Activated T-helper 17 cell treated with anti-CD3 and anti-CD28 coated beads, Interleukin-2, amount 50 U/mL, for 72 hours (primary cell): ENCODE measurements at places on chromosomes 5 and 9. TPM values are rescaled to one million over a fixed set of nuclear protein-coding genes. Genes with fewer than 3 reads are reported as not detected.

Gene IL3
- total RNA-seq = 9.0 TPM

Gene TMC1
- 0.32 TPM for total RNA-seq

Gene FOXD4L3
- total RNA-seq = 0.16 TPM

Gene KIF27
- total RNA-seq = 3.1 TPM

Gene FAM221B
- not detected for total RNA-seq

Gene SLC4A9
- 0.26 TPM for total RNA-seq

Gene MVB12B
- total RNA-seq = 3.9 TPM

Gene NR5A1
- not detected for total RNA-seq

Gene GRHPR
- 47.0 TPM for total RNA-seq

Gene PAEP
- not detected for total RNA-seq

GRCh38 chr5:139389701-139390638, at the start of gene MZB1:
Gene MZB1 (minus strand): TSS chr5:139389913. CDS start chr5:139389856, 57 bp downstream.
- ATAC-seq = peak; percentile 77

GRCh38 chr9:127875306-127875966, 2.0 kb downstream of the AK1 start:
- ATAC-seq = no peak

- no peak for ATAC-seq
Observed at GRCh38 chr5:126104341-126104740, 318.9 kb upstream of the GRAMD2B start.

DNA sequence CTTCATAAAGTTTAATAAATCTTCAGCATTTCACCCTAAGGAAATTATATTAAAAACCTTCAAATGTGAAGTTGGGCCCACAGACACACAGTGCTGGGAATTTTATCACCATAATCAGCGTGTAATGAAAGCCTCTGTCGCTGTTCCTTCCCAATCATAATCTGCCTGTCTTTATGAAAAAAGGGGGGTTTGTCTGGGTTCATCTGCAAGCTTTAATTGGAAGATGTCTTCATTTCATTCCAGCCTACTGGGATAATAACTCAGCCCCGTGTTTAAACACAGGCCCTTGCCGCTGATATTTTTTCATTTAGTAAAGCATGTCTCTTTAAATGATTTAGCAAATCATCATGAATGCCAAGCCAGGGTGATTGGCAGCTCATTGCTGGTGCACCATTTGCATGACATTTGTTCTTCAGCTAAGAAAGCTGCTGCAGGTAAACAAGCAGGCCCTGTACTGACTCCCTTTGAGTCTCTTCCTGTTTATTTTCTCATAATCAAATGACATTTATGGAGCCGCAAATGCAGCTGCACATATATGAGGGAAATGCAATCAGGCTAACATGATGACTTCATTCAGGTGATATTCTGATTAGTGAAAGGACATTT, 362.9 kb upstream of the TLE4 start:
- ATAC-seq = no peak

DNA sequence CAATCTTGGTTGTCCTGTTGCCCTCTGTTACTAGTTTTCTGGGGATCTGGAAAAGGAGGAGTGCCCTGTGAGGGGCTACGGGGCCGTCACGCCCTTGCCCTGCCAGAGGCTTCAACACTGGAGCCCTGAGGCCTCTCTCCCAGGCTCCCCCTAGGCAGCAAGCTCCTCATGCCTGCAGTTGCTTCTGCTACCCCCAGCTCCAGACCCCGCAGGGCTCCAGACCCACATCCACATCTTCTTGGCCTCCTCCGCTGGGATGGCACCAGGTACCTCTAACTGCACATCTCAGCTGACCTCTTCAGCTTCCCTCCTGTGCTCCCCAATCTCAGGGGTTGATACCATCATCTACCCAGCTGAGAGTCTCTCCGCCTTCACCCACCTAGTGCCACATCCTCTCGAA, 116.0 kb downstream of the ZNF354C start:
- no peak for ATAC-seq

GRCh38 chr5:114305402-114306207, 56.3 kb upstream of the KCNN2 start:
- ATAC-seq = no peak

DNA sequence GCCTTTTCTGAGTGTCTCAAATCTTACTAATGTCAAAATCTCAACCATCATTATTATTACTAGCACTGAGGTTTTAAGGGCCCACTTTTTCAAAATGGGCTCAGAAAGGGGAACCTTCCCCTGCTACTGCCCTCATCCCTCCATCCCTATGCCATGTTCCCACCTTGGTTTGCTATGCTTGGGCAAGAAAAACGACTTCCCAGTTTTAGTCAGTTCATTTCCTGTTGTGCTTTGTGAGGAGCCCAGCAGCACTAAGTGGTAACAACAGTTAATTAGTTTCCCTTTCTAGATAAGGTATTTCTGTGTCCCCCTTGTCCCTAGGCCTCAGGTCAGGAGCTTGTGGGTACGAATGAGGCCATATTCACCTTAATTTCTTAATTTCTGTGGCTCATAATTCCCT, 595.2 kb downstream of the RAB3C start:
- ATAC-seq = no peak

GRCh38 chr5:133851521-133851920, 116.9 kb downstream of the C5orf15 start:
- no peak for ATAC-seq

DNA sequence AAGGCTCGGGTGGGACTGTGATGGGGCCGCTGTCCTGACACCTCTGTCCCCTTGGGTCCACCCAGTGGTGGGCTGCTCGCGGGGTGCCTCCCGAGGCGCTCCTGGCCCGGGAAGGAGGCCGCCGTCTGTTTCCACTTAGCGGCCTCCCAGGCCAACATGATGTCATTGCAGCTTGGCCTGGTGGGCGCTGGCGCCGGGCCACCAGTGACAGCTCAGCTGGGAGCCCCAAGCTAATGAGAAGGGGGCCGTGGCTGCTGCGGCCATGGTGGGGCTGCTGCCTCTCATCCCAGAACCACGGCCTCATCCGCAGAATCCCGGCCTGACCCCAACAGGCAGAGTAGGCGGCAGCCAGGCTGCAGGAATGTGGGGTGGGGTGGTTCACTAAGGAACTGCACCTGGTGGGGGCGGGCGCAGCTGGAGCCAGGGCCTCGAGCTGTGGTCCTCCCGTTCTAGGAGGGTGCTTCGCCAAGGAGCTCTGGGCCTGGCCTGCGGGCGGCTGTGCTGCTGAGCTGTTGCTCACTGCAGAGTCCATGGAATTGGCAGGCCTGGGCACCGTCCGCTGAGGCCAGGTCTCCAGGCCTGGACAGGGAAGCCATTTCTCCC, 123.5 kb upstream of the COL5A1 start:
- no peak for ATAC-seq

DNA sequence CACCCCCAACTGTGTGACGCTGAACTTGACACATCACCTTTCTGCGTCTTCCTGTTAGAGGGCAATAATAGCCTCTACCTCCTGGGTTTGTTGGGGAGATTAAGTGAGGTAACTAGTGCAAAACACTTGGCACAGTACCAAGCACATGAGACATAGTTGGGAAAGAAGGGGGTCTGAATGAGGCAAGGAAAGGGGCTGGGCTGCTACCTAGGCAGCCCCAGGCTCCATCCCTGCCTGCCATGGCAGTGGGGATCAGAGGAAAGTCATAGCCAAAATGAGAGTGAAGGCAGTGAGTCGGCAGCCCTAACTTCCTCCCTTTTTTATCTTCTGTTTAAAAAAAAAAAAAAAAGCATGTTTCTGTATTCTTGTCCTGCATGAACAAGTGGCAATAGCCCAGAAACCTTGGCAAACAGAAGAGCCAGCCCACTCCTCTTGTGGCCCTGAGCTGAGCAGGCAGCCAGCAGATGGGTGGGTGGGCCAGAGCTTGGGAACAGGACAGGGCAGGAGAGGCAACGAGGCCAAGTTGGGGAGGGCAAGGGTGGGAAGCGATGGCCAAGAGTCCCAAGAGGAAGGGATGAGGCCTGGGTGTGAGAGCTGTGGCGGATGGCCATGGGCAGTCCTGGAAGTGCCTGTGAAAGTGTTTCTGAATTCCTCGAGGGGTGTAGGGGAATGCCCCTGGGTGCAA, 11.4 kb downstream of the CAMK2A start:
- ATAC-seq = no peak

DNA sequence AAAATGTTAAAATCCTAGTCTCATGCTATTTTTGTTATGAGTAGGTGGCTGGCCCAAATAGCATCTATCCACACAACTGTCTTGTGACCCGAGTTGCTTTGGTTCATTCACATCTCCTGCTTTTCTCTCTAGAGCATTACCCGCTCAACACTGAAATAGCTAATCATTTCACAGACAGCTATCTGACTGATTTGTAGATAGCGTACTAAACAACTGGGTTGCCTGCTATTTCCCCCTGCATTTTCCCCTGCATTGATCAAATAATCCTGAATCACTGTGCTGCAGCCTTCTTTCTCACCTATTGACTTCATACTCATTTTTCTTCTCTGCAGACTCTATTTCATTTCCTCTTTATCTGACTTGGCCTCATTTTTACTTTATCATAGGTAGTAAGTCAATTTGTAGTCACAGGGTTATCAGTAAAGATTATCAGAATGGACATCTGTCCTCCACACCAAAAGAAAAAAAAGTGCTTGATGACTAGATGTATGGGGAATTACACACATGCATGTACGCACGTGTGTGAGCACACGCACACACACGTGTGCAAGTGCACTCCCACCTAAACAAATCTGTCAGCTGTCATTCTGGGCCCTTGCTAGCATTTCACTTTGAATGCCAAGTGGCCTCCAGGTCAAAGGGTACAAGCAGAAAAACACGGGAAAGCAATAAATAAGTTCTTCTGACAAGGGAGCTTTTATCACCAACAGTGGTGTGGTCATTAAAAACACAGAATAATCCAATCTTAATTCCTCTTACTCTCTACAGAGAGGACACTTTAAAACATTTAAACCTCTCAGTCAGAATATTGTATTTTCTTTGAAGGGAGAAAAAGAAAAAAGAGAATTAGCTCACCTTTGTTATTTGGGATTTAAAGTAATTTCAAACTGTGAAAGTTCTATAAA, 501.6 kb downstream of the EFNA5 start:
- ATAC-seq = no peak

- ATAC-seq = peak; percentile 89
Observed at GRCh38 chr9:77433675-77434445, 214.3 kb downstream of the GNA14 start.

DNA sequence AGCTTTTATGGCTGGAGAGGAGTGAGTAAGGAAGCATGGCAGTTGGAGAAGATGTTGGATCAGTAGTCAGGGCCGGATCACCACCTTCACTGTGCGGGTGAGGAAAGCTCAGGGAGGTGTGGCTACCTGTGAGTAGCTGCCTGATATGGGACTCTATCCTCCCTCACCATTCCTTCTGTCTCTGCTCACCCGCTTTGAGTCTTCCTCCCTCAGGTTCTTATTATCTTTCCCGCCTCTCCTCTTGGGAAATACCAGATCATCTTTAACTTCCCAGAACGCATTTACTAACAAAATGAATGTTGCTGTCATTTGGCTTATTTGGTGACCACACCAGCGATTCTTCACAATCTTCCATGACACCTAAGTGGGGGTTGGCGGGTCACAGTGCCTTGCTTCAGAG, 140.7 kb upstream of the GPR151 start:
- ATAC-seq = no peak

DNA sequence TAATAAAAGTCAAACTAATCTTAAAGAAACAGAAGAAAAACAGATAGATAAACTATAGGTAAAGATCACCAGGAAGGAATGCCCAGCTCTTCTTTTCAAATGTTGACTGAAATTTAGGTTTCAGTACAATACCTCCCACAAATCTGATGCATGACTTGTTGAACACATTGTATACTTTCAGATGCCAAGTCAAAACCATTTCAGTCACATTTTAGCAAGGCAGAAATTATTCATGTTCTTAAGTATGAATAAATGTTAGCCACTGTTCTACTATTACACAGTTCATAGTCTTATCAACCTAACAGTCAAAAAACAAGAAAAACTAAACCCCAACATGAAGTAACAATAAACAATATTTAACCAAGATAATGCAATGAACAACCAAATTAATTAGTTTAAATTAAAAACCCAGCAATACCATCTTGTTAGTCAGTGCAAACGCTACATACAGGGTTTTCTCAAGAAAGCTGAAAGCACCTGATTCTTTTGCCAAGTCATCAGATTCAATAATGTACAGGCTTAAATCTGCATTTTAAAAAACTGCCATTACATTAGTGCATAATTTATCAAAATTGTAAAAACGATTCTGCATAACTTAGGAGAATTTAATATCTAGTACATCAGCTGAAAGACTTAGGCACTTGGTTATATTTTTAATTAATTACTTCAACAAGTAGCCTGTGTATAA, 20.0 kb upstream of the PDCL start:
- peak; percentile 75 for ATAC-seq

DNA sequence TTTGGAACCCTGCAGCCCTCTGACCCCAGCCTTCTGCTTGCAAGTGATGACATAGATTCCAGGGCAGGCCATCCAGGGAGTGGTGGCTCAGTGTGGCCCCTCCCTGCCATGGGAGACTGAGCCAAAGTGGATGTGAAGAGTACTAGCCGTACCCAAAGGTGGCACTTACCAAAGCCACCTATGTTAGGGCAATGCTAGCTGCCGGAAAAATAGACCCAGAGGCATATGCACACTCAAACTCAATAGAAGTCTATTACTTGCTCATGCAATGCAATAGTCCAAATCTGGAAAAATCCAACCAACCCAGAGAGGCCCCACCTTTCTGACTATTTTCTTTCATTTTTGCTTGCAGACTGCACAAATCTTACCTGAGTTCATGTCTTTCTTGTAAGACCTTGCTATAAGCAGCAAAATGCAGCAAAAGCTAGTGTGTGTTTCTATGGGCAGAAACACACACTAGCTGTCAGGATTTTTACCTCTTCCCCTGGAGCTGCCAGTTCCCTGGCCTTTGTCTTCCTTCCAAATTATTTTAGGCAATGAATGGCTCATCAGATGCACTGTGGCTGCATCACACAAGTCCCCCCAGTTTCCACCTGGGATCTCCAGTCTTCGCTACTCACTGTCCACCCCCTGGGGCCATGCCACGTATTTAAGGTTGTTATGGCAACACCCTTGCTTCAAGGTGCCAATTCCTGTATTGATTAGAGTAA, 74.0 kb downstream of the HRH2 start:
- ATAC-seq = no peak

DNA sequence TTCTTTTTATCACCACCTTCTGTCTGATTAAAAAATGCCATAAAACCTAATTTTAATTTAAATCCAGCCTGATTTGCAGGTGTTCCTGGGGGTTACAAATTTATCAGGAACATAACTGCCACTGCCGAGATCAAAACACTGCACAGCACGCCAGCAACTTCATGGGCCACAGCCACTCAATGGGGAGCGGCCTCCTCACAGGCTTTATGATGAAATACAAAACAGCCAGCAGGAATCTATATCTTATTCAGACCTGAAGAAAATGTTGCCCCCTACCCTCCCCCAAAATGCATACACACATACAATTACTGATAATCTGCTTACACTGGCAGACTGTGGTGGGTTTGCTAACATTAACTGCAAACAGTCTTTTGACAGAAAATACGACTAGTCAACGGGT, 151.7 kb upstream of the POU5F2 start:
- no peak for ATAC-seq

GRCh38 chr5:43193181-43193893, 1.3 kb downstream of the NIM1K start:
- ATAC-seq = peak; percentile 83
